Kidney (tissue), 22 donors: ENCODE measurements at places on chromosomes 11 and 22. TPM values are rescaled to one million over a fixed set of nuclear protein-coding genes. Genes with fewer than 3 reads are reported as not detected.

C11orf16 gene
- total RNA-seq = 0.91 TPM

LRRC55 gene
- total RNA-seq = not detected

GRCh38 chr22:28440592-28441390, 238.8 kb downstream of the TTC28 start:
- peak; percentile 31 for DNase-seq
- H3K27me3 ChIP-seq = no peaks in the 10 kb centered on the region
- H3K27ac ChIP-seq = no peak overlapping the region
- H3K4me1 ChIP-seq = no peaks in the 10 kb centered on the region
- peak overlapping the region; percentile 18 for H3K4me3 ChIP-seq

DNA sequence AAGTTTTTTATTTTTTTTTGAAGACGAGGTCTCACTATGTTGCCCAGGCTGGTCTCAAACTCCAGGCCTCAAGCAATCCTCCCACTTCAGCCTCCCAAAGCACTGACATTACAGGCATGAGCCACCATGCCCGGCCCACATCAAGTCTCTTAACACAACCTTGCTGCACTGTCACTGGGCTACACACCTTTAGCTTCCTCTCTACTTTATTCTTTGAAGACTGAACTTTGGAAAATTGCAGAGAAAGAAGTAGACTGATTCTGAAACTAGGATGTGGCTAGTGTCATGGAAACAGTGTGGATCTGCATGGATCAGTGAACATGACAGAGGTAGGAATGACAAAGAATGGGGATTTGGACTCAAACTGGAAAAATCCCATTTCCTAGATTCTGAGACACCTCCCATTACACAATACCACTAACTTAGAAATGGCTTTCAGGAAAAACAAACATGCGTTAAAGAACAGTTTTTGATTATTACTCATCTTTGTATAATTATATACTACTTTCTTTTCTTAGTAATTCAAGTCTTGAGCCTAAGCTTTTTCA, 99.6 kb upstream of the SPON1 start:
- no peaks in the 10 kb centered on the region for H3K4me1 ChIP-seq
- no peak for DNase-seq
- H3K27me3 ChIP-seq = no peaks in the 10 kb centered on the region

- H3K36me3 ChIP-seq = no peaks in the 10 kb centered on the region
- H3K4me3 ChIP-seq = no peak overlapping the region
- H3K4me1 ChIP-seq = peaks cover 5% of the 10 kb centered on the region
- H3K27ac ChIP-seq = no peak overlapping the region
- no peaks in the 10 kb centered on the region for H3K27me3 ChIP-seq
Measured at GRCh38 chr11:27443746-27444507, 28.7 kb downstream of the LGR4 start.

DNA sequence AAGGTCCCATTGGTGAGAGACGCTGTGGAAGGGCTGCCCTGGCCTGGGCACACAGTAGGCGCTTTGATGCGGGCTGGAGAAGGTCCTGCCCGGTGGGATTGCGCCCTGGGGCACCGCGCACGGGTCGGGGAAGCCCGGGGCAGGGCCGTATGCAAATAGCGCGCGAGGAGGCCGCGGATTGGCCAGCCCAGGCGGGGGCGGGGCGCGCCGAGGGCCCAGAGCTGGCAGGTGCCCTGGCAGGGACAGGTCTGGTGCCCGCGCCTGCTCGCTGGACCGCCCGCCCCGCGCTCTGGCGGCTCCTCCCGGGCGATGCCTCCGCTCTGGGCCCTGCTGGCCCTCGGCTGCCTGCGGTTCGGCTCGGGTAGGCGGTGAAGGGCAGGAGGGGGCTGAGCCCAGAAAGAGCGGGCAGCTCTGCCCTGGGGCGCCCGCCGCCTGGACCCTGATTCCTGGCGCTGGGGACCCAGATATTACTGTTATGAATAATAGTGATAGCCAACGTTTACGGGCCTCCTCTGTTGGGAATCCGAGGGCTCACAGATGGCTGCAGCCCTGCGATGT, at the start of gene UPK3A:
Gene UPK3A, plus strand, starts transcription at position 245 of the 558 bp plus-strand sequence. Its CDS starts 65 bp downstream, at position 310.
- H3K4me1 ChIP-seq = no peaks in the 10 kb centered on the region
- no peak within 1 kb of the TSS for H3K27ac ChIP-seq
- H3K4me3 ChIP-seq = no peak within 1 kb of the TSS
- no peaks in the 10 kb centered on the region for H3K27me3 ChIP-seq
- DNase-seq = peak; percentile 72

DNA sequence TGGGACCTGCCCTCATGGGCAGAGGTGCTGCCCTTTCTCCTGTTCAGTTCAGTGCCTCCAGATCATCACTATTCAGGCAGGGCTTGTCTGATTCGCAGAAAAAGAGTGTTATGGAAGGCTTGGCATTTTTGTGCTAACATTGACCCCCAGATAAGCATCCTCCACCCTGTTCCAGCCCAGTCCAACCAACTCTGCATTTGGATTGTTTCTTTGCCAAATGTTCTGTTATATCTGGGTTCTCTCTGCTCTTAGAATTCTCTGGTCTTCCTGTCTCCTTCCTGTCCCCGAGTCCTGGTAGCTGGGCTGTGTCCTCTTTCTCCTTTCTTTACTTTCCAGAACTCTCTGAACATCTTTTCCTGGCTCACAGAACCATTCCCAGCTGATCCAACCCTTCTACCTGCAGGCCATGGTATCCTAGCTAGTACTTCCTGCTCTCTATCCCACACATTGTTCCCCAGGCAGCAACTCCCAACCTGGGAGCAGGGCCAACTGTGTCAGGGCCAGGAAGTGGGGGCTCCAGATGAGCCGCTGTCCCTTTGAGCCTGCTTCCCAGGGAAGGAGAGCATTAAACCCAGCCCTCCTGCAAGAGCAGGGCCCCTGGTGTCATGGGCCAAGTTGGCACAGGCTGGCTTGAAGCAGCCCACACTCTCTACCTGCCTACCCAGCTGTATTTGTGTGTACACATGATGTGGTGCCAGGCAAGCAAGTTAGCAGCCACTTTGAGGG, 280.7 kb upstream of the CADM1 start:
- no peak for DNase-seq
- H3K4me1 ChIP-seq = no peaks in the 10 kb centered on the region
- H3K27me3 ChIP-seq = no peaks in the 10 kb centered on the region
- H3K4me3 ChIP-seq = no peak overlapping the region
- no peak overlapping the region for H3K27ac ChIP-seq
